Effector memory CD4-positive, alpha-beta T cell (primary cell): ENCODE measurements at places on chromosomes 13 and 19.

DNA sequence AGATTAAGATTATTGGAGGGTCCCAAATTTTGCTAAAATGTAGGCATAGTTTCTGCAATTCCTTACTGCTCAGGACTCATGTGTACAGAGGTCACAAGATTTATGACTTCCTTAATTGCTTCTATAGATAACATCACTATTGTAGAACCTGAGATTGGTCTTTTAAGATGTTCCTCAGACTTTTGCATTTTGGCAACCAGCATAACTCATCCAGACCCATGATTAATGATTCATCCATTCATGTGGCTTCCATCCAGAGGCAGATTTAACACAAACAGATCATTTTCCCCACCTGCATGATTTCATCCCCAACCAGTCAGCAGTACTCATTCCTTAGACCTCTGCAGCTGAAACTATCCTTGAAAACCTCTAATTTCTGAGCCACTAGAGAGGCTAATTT, 34.5 kb upstream of the CEACAM8 start:
- DNase-seq, result no peak

GRCh38 chr19:18846862-18847548, 15.2 kb downstream of the UPF1 start:
- peak; percentile 40 for DNase-seq

- DNase-seq, result no peak
These were observed 29.9 kb downstream of the TINCR start for GRCh38 chr19:5537870-5538269.

GRCh38 chr13:94415500-94416237, 63.8 kb downstream of the DCT start:
- no peak for DNase-seq

GRCh38 chr13:24276306-24276705, 33.1 kb upstream of the C1QTNF9 start:
- DNase-seq, result no peak

GRCh38 chr13:25846222-25846984, 205.4 kb downstream of the SHISA2 start:
- DNase-seq, result no peak

GRCh38 chr19:56813531-56813930, 27.0 kb downstream of the PEG3 start:
- DNase-seq, result no peak

GRCh38 chr13:25688536-25688935, 316.8 kb downstream of the ATP8A2 start:
- DNase-seq, result no peak

DNA sequence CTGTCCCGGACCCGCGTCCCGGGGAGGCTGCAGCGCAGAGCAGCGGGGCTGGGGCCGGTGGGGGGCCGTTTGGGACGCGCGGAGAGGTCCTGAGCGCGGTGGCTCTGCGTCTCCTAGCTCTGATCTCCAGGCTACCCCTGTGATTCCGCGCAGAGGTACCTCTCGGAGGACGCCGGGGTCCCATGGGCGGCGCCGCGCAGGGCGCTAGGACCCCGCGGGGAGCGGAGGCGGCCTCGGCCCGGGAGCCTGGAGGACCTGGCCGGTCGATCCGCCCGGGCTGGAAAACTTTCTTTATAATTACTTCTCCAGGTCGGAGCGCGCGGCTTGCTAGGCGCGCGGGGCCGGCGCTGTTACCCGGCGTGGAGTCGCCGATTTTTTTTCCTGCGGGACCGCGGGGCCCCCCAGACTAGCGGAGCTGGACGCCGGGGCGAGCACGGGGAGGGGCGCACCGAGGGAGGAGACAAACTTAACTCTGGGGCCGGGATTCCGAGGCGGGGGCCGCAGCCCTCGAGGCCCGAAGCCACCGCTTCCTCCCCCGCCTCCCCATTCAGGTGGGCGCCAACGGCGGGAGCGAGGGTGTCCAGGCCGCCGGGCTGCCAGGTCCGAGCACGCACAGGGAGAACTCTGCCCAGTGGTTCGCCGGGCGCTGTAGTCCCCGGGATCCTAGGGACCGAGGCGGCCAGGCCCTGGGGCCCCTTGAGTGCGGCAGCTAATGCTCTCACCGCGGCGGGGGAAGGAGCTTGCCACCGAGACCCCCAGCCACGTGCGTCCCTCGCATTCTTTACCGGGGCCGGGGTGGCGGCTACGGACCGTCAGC, 848 bp upstream of the CEBPA start:
- DNase-seq, result no peak

- no peak for DNase-seq
These were observed 1.2 kb downstream of the CD70 start for GRCh38 chr19:6589711-6590257.

GRCh38 chr13:89113744-89114143, 1442.6 kb downstream of the SLITRK5 start:
- DNase-seq, result no peak

- DNase-seq, result no peak
These were observed 1.6 kb upstream of the BEST2 start for GRCh38 chr19:12749938-12750521.

DNA sequence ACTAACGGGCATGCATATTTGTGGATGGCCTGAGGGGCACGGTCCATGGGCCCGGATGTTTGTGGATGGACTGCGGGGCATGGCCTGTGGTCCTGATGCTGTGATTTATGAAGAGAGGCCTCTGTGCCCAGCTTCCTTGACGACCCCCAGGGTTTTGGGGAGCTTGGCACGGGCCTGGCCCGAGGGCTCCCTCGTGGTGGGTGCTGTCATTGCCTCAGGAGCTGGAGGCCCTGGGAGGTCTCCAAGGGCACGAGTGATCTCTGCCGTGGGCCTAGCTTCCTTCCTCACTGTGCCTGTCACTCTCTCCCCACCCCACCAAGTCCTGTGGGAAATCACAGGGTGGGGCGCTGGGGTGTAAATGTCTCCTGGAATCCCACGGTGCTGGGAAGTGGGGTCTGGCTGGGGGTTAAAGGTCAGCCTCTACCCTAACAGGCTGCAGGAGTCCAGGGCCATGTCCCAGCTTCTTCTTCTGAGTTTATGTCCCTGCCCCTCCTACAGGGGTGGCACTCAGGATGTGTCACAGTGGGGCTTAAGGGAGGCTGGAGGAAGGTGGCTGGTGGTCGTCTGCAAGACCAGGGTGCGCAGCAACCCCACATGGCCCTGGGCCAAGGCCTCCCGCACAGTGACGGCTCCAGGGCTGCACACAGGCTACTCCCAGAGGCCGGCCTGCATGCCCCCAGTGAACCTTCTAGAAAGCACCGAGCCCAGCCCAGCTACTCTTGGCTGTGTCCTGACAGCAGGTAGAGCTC, 27.6 kb upstream of the RANBP3 start:
- DNase-seq, result no peak

DNA sequence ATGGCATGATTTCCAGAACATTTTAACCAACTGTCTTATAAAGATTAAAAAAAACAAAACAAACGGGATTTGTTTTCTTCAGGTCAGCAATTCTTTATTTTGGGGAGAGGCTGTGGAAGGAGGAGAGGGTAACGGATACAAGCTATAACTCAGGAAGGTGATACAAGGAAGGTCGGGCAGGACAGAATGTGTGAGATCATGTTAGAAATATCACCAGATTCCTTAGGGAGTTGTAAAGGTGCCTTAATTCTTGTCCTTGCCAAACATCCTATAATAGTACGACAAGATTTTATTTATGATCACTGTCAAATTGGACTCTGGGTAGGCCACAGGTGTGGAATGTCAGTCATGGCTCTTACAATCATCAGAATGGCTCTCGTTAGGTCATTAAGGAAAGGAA, 503.1 kb downstream of the DIAPH3 start:
- no peak for DNase-seq

- DNase-seq, result no peak
These were observed 383.6 kb downstream of the SLITRK1 start for GRCh38 chr13:83498481-83499190.

DNA sequence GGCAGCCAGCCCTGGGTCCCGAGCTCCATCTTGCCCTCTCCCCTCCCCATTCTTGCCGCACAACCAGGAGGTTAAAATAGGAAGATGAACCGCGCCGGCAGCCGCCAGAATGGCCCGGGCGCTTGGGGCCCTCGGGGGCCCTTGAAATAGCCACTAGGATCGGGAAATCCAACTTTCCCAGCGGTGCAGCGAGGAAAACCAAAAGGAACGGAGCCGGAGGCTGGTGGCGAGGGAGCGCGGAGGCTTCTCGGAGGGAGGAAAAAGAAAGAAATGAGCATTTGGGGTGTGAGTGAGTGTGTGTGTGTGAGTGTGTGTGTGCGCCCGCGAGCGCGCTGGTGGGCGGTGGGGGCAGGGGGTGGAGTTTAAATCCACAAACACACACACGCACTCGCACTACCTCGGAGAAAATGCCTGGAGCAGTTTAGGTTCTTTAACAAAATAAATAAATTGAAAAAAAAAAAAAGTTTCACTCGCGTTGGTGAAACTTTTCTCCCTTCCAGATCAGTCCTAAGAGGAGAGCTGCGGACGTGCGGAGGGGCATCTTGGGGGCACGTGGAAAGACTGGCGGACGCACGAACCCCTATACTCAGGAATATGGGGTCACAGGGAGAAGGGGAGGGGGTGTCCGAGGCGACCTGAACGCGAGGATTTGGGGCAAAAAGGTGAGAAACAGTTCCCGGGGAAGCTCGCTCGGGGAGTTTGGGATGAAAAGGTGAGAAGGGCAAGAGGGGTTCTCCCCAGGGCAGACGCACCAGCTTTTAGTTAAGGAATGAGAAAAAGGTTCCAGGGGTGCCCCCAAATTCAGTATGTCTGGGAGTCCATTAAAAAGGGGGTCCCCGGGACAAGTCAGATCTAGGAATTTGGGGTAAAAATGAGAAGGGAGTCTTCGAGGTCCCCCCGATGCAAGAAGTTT, 1.3 kb downstream of the RFX2 start:
- DNase-seq, result peak; percentile 36

DNA sequence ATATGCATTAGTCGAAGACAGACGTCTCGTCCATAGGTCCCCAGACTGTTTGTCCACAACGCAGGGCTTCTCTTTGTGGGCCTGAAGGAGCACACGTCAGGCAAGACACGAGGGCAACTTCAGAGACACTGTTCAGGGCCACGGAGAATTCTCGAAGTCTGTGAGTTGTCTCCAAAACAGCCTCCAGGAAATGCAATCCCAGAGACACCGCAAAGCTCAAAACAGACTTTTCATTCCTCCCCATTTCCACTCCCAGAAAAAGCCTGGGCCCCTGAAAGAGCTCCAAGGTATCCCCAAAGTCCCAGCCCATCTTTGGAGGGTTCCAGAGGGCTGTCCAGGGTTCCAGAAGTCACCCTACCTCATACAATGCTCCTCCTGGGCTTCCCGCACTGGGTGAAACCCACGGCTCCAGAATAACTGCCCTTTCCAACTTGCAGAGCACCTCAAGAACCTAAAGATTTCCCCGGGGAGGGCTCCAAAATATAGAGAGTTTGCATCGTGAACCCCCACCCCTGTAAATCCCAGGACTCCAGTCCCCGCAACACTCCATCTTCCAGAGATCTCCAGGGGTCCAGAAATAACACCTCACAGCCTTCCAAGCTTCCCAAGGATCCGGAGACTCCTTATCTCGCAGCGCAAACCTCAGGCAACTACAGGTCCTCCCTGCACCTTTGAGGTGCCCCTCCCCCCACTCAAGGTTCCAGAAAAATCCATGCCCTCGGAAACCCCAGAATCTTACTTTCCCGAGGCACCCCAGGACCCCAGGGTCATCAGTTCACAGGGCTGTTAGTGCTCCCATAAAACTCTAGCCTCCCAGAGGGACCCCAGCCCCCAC, 687 bp upstream of the FTL start:
- DNase-seq, result no peak

DNA sequence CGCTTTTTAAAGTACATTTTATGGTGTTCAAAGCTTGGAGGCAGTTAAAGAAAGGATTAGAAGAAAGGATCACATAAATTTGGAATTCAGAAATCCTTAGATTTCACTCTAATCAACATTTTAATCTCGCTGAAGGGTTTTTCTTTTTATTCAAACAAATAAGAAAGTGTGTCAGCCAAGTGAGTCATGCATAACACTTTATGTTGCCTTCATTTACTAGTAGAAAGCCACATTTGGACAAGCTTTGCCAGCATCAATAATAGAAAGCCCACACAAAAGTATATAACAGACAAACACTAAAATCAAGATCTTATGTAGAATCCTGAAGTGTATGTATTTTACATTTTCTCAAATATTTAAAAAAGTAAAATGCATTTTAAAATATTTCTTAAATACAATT, 154.9 kb upstream of the TRPC4 start:
- no peak for DNase-seq

GRCh38 chr13:32443111-32443510, 15.2 kb upstream of the N4BP2L1 start:
- DNase-seq, result no peak

DNA sequence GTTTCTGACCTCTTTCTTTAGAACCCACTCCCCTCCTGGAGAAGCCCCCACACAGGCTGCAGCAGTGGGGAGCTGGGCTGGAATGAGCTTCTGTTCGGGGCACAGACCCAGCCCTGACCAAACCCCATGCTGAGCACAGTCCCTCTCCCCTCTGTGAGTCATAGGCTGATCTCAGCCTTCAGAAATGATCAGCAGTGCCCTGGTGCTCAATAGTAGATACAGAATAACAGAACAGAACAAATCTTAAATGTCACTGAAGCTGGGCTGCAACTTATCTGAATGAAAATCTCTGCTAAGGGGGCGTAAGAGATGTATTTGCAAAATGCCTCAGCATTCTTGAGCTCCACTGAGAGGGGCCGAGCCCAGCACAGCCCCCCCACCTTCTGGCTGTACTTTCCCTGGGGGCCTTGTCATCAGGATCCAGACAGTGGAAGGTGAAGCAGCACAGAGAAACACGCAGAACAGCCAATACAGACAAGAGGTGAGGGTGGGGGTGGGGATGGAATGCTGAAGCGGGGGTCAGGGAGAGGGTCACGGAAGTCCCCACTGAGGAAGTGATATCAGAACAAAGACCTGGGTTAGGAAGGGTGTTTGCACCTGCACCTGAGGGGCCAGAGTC, 9.9 kb downstream of the ZNF665 start:
- DNase-seq, result no peak

DNA sequence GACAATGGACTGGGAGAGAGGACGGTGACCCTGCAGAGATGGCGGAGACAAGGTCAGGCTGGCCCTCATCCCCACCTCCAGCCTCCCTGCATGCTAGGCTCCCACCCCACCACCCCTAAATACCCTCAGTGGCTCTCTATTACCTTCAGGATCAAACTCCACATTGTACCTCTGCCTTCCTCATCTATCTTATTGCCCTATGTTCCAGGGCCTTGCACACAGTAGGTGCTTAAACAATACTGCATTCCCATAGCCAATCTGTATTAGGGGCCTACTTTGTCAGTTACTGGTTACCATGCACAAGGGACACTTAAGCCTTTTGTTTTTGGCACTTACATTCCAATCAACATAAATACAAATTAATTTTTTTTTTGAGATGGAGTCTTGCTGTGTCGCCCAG, 6.5 kb downstream of the PALM3 start:
- no peak for DNase-seq

- no peak for DNase-seq
These were observed 28.4 kb downstream of the UBAC2 start for GRCh38 chr13:99228737-99229691.

DNA sequence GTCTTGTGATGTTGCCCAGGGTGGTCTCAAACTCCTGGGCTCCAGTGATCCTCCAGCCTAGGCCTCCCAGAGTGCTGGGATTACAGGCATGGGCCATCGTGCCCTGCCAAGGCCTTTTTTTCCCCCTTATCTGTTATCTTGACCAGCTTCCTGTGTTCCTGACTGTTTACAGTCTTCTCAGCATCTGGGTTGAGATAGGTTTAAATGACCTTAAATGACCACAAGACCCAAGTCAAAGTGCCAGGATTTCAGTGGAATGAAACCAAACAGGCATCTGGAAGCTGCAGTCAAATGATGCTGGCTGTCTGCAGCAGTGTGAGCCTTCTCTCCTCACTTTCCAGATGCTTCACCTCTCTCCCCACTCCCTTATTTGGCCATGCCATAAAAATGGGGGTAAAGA, 114.2 kb upstream of the CLDN10 start:
- no peak for DNase-seq
